ENCODE measurements at places on chromosomes 12 and 14. TPM values are rescaled to one million over a fixed set of nuclear protein-coding genes. Genes with fewer than 3 reads are reported as not detected.
A peak's percentile ranks its signal among the peaks of the same experiment; 100 is the strongest.

- no peak for DNase-seq
Observed at GRCh38 chr12:26768611-26769603, 64.1 kb downstream of the ITPR2 start.

GRCh38 chr14:23099212-23099861 is 4.0 kb downstream of the C14orf119 start:
- DNase-seq, result no peak

DNA sequence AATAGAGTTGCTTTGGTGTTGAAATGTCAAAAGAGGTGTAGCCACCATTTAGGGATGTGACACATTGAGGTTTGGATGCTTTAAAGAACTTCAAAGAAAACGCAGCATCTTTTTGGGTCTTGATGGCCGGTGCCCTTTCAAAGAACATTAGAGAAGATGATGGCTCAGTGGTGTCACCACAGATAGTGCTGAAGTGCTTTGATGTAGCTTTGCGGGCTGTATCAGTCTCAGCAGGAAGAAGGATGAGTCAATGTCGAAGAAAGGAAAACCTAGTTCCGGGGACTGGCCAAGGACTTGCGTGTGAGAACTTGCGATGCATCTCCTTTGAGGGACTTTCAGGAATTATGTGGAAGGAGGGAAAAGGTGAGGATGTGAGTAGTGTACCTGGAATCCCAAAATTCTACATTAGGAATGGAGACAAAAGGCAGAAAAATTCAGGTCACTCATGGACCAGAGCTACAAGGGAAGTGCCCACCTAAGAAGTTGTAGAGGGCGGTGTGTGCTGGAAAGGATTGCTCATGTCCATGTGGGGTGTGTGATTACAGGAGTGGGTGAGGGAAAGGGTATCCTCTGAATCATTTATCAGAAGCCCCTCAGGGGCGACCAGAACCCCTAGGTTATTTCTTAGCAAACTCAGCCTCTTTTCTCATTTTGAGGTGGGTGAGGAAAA is 39.7 kb upstream of the GZMB start:
- DNase-seq, result no peak

- no peak for DNase-seq
Observed at GRCh38 chr12:93186131-93186530, 191.6 kb upstream of the NUDT4 start.

GRCh38 chr14:51006781-51007211 is 62.5 kb upstream of the PYGL start:
- DNase-seq, result no peak

GRCh38 chr14:61591862-61592261 is 103.5 kb upstream of the HIF1A start:
- no peak for DNase-seq

DNA sequence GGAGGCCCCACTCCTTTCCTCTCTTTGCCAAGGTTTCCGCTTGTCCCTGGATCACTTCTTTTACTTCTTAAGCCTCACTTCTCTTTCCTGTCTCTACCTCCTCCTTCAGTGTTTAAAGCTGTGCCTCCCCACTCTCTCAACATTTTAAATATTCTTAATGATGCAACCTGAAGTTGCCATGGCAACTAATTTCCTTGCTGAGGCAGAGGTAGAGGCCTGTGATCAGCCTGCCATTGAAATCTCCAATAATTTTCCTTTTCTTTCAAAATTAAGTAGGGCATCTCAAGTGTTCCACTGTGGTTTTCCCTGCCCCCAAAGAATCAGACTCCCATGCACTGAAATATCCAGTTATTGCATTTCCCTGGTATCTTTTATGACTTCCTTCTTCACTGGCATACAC is 108.6 kb upstream of the VRK1 start:
- no peak for DNase-seq

GRCh38 chr12:67545298-67545697 is 103.2 kb upstream of the DYRK2 start:
- DNase-seq, result no peak

- no peak for DNase-seq
Observed at GRCh38 chr12:79925492-79925891, 9.4 kb downstream of the PPP1R12A start.

The DPF3 gene
- total RNA-seq, result 2.8 TPM

The SELPLG gene
- 14.3 TPM for total RNA-seq

GRCh38 chr14:103121846-103122584 is 1.2 kb upstream of the TNFAIP2 start:
- peak; percentile 96 for DNase-seq

All from kidney (tissue), 22 donors.